ENCODE measurements at places on chromosomes 13 and 19.

- DNase-seq, result no peak
Measured at GRCh38 chr19:55619286-55619685, 5.1 kb downstream of the ZNF784 start.

DNA sequence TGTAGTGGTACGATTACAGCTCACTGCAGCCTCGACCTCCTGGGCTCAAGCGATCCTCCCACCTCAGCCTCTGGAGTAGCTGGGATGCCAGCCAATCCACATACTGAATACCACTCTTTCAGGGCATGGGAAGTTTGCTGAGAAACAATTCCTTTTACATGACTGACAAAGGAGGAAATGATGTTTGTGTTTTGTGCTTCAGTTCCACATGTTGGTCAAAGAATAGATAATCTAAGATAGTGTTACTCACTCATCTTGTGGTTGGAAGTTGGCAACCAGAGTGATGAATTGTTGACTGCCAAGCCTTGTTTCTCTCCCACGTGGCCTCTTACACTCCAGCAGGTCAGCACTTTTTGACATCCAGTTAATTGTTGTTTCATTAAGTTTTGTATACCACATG, 7.6 kb downstream of the MBD3L2B start:
- DNase-seq, result no peak

GRCh38 chr13:110677731-110678545, 28.0 kb downstream of the CARS2 start:
- no peak for DNase-seq

DNA sequence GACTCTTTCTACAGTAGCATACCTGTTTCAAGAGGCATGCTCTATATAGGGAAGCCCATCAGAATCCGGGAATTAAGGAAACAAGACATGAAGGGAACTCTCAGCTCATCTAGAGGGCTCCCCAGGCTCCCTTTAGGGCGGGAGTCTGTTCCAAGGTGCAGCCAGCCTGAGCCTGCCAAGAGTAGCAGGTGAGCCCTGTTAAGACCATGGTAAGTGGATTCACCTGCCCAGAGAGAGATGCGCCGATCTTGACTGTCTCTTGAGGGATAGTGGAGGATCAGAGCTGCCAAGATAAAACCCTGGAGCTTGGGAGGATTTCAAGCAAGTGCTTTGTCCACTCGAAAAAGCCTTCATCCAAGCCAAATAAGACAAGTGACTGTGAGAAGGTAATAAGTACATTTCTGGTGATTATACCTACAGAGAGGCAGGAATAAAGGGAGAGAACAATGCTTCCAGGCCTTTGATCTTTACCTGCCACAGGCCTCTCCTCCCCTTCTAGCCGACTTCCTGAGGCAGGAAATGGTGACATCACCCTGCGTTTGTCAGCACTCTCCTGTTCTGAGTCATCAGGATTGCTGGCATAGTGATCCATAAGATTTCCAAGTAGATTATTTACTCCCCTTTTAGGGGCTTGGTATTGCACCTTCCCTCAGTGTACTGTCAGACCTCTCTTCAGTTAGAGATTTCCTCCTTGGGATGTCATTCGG, 31.5 kb downstream of the KLF5 start:
- DNase-seq, result no peak

DNA sequence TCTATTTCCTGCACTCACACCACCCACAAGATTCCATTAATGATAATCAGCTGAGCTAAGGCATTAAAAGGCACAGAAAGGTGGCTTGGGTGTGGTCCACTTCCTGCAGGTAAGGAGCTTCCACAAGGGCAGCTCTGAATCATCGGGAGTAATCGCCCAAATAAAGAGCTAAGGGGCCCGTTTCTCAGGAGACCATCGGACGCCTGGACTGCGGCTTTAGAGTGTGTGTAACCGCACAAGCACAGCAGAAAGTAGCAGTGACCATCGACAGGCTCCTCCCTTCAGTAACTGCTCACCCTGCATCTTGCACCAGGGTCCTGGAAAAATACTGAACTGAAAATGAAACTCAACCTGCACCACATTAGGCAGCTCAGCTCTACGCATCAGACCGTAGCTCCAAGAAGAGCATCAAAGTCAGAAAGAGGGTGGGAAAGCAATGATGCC, 6.0 kb downstream of the STK24 start:
- DNase-seq, result no peak

Data from neural progenitor cell (in vitro differentiated cells).